Suprapubic skin (tissue), 4 donors: ENCODE measurements at places on chromosomes 4 and X. TPM values are rescaled to one million over a fixed set of nuclear protein-coding genes. Genes with fewer than 3 reads are reported as not detected.

- no peak for DNase-seq
These were observed 64.3 kb downstream of the HTRA3 start for GRCh38 chr4:8333726-8334460.

DNA sequence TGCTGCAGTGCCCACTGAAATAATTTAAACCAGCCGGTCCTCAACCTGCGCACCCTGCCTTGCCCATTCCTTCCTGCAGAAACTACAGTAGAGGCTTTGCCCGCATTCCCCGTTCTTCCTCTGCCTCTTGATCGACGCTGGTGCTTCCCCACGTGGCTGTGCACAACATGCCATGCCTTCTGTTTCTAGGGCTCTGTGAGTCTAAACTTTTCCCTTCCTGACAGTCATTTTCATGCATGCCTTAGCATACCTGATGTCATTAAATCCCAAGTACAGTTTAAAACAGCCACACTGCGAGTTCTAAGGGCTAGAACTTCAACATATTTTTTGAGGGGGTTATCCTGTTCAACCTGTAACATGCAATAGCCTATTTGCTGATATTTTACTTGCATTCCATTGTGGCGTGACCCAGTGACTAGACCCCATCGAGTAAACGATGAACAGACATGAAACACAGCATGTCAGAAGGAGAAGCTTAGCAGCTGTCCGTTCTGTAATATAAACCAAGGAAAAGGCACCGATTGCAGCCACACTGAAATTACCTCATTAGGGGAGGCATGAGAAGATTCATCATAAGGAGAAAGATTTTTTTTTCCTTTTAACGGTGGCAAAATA, 232.5 kb downstream of the ARHGAP10 start:
- no peak for DNase-seq

- DNase-seq, result no peak
These were observed 100.8 kb downstream of the SPIN4 start for GRCh38 chrX:63250253-63250868.

GRCh38 chrX:136639506-136640176, 8.3 kb upstream of the CD40LG start:
- no peak for DNase-seq

DNA sequence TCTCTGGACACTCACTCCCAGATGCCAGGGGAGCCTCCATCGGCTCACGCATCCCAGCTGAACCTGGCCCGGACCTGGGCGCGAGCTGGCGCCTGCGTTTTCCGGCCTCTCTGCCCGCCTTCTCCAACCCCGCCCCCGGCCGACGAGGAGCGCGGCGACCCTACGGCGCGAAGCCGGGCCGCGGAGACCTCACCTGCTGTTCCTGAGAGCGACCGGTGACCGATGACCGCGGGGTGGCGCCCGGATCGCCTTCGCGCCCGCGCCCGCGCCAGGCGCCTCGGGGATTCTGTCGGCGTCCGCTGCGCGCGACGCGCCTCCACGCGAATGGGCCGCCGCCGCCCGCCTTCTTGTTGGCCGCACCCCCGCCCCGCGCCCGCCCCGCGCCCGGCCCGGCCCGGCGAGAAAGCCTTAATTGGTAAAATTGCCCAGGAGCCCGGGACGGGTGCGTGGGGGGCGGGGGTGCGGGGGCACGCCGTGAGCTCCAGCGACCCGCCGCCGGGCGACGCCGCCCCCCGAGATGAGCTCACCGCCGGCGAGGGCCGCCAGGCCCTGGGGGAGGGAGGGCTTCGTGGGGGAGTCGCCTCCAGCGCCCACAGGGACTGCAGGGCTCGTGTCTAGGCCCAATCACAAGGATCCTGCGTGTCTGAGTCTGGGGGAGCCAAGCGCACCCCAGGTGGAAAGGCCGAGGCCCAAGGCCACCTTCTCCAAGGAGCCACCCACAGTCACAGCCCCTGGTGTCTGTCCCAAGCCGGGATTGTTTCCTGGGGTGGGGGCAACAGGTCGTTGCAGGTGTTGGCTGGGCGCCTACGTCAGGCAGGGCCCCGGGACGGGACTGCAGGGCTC, at the start of gene FLNA:
FLNA (minus strand) TSS at position 322 of the 843 bp plus-strand sequence. CDS start 3,389 bp downstream, outside the sequence.
- DNase-seq, result no peak

- DNase-seq, result no peak
These were observed 888 bp downstream of the RAB28 start for GRCh38 chr4:13483136-13483767.

DNA sequence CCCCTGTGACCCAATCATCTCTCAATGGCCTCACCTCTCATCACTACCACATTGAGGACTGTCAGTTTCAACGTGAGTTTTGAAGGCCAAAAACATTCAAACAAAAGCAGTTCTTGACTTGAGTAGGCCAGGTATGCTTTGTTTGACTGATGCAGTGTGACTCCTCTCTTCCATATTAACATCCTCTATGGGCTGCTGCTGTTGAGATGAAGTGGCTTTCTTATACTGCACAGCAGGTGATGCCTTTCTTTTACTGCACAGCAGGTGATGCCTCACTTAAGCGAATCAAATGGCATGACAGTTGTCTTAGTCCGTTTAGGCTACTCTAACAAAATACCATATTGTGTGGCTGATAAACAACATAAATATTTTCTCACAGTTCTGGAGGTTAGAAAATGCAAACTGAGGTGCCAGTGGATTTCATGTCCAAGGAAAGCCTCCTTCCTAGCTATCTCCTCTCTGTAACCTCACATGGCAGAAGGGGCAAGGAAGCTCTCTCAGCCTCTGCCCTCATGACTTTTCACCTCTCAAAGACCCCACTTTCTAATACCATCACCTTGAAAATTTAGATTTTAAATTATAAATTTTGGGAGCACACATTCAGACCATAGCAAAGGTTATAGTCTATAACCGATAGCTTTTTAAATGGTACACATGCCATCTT, 2267.9 kb upstream of the AGA start:
- no peak for DNase-seq

DNA sequence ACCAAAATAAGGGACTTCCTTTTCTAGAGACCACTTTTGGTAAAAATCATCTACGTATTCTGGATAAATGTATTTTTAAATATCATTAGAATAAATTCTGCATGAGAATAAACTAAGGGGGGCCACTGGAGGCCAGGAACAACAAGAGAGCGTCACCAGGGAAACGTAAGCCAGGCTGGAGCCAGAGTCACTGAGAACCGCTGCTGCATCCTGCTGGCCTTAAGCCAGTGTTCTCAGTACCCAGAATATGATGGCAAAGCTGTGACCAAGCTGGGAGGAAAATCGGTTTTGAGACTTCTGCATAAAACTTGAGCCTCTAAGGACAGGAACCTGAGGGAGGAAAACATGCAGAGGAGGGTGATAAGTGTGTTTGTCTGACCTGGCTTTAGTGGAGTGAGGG, 63.0 kb upstream of the FAM9A start:
- DNase-seq, result no peak

GRCh38 chr4:56755901-56756300, 65.6 kb downstream of the SPINK2 start:
- no peak for DNase-seq

GRCh38 chr4:60133375-60133774, 1066.8 kb upstream of the ADGRL3 start:
- no peak for DNase-seq

DNA sequence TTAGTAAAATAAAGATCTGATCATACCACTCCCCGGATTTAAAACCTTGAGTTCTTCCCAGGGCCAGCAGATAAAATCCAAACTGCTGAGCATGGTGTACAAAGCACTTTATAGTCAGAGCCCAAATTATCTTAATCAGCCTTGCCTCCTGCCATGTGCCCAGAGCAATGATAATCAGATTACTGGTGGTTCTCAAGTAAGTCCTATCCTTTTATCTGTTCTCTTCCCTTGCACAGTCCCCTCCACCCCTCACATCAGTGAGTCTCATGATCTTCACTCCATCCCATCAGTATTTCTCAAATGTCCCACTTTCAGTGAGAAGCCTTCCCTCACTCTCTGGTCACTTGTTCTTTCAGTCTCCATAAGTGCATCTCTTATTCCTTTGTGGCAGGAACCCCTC, 22.7 kb downstream of the INTS6L start:
- DNase-seq, result no peak

DNA sequence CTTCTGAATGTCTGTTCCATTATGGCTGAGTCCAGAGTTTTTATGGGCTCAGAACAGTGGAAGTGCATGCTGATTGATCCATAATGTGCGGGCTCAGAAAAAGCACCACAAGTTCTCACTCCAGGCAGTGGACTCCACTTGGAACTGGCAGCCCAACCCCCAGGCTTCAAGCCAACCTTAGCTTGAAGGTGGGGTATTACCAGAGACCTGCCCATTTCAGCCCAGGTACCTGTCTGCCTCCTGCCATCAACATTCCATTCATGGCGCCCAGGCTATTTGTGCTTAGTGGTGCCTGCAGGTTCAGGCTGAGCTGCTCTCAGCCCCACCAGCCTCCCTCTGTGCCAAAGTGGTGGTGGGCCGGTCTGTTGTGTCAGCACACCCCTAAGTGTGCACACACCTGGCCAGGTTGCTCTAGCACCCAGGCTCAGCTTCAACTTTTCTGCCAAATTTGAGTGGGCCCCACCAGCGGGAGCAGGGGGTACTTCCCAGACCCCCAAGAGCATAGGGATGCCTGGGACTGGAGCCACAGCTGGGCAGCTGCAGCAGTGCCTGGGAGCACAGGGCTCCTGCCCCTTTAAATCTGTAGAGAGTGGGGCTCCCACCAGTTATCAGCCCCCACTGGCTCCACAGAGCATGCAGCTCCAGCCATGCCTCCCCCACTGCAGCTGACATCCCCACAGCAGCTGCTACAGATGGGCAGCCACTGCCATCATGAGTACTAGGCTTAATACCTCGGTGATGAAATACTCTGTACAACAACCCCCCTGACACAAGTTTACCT, 1025.3 kb downstream of the PCDH19 start:
- no peak for DNase-seq

DNA sequence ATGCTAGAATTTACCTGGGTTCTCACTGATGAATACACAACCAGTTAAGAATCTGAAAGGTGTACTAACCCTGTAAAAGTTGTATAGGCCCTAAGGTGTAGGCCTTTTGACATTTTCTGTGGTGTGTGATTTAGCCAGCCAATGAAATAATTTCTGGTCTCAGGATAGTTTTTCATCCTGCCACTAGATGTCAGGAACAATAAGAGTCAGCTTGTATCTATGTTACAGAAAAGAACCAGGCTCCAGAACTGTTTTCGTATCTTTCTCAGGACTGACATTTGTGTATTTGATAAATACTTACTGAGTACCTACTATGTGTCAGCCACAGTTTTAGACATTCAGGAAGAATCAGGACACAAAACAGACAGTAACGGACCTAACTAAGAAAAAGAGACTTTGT, 673.6 kb upstream of the TENM3 start:
- no peak for DNase-seq

- DNase-seq, result no peak
These were observed 88.4 kb upstream of the TET2 start for GRCh38 chr4:105058177-105058812.

DNA sequence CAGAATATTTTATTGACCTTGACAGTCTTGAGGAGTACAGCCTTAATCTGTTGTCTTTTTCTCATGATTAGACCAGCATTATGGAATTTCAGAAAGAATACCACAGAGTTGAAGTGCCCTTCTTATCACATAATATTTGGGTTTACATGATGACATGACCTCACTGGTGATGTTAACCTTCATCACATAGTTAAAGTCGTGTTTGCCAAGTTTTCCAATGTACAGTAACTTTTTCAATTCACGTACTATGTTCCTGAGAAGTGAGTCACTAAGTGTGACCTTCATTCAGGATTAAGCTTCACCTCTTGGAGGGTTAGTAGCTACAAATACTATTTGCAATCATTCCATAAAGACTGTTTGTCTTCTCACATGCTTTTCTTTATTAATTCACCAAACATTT, 52.1 kb downstream of the RAB40A start:
- no peak for DNase-seq

- no peak for DNase-seq
These were observed 1.9 kb downstream of the ARHGAP6 start for GRCh38 chrX:11663875-11664210.

DNA sequence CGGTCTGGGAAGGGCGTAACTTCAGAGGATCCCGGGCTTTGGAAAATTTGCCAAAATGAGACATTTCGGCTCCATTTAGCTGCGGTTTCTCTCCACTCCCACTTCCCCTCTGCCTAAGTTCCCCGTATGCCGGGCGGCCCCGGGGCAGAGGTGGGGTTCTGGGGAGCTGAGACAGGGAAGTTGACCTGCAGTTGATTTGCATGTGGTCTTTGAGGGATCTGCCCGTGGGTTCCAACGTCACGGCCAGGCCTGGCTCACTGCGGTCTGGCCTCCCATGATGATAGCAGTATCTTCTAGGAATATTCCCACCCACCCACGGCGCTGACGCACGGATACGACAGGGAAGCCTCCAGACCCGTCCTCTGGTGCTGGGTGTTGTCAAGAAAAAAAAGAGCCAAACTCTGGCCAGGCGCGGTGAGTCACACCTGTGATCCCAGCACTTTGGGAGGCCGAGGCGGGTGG, 27.3 kb upstream of the CRLF2 start:
- peak; percentile 84 for DNase-seq

DNA sequence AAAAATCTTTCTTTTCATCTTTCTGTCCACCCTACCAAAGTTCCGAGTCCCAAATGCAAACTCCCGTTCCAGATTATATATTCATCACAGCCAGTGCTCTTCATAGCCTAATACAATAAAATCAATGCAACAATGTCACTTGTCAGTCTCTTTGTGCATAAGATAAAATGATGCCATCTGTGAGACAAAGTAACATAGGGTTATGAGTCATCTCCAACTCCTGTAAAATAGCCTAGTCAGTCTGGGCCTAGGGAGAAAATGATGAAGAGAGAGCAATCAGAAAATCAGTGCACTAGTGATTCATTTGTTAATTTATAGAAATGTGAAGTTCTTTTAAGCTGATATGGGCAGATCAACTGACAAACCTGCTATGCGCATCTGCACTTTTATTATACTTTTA, 689.1 kb upstream of the DIAPH2 start:
- no peak for DNase-seq

- DNase-seq, result no peak
These were observed 8.7 kb downstream of the PAICS start for GRCh38 chr4:56444719-56445118.

GRCh38 chrX:119790977-119791436, 423 bp downstream of the RPL39 start:
- no peak for DNase-seq

GRCh38 chr4:128225148-128225547, 62.5 kb downstream of the PGRMC2 start:
- no peak for DNase-seq

GRCh38 chrX:132900633-132901293, 57.7 kb downstream of the HS6ST2 start:
- no peak for DNase-seq

DNA sequence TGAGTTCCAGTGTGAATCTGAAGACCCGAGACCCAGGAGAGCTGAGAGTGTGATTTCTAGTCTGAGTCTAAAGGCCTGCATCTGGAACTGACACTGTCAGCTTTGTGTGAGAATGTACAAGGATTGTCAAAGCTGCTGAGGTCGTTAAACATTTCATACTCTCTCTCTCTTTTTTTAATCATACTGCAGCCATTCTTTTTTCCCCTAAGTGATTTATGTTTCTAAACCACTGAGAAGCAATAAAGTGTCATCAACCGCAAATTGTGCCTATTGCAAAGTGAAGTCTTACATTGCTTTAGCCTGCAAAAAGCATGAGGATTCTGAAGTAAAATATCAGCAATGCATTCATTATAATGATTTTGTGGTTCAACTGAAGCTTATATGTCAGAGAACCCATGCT, 106.0 kb downstream of the ASMT start:
- no peak for DNase-seq

The EDA2R gene
- total RNA-seq, result 1.6 TPM

The CXCL3 gene
- 1.0 TPM for total RNA-seq

The NAP1L5 gene
- 1.1 TPM for total RNA-seq

The ARMCX2 gene
- total RNA-seq, result 6.4 TPM

The UGT2B11 gene
- total RNA-seq, result not detected

The HMGN5 gene
- 8.0 TPM for total RNA-seq

The IL21 gene
- not detected for total RNA-seq

The P2RY4 gene
- 7.0 TPM for total RNA-seq

The ADGRL3 gene
- total RNA-seq, result 6.5 TPM

The CABS1 gene
- total RNA-seq, result not detected
